Thymus (tissue), 14 donors: ENCODE measurements at places on chromosomes 13 and 19.
A peak's percentile ranks its signal among the peaks of the same experiment; 100 is the strongest.

DNA sequence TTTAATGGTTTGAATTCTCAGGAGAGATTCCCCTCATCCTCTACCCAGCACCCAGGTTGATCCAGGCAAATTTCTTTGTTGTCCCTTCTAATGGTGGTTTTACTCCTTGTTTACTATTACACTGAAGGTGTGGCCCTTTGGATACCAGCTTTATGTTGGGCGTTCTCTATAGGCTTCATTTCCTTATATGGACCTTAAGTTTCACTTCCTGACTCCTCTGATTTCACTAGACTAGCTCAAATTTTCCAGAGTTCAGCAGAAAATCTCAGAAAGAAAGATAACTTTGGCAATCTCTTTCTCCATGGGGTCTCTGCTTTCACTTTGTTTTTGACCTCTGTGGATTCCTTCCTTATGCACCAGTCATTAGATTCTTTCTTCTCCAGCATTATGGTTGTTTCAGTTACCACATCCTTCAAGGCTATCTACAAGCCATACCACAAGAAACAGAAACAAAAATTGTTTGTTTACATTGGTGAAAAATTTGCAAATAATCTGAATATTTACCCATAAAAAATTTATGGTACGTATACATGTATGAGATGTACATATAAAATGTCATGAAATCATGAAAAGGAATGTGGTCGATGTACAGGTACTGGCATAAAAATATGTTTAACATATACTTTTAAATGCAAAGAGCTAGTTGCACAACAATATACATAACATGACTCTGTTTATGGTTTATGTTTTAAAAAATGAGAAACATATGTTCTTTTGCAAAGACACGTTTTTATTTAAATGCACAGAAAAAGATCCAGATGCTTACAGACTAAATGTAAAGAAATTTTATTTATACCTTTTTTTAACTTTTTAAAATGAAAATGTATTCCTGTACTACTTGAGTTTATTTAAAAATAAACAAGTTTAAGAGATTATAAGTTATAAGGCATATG lies 212.6 kb downstream of the LACC1 start:
- no peak for DNase-seq
- H3K4me1 ChIP-seq, result no peaks in the 10 kb centered on the region
- no peak overlapping the region for H3K4me3 ChIP-seq
- H3K27ac ChIP-seq, result no peak overlapping the region
- no peaks in the 10 kb centered on the region for H3K36me3 ChIP-seq
- H3K27me3 ChIP-seq, result no peaks in the 10 kb centered on the region

DNA sequence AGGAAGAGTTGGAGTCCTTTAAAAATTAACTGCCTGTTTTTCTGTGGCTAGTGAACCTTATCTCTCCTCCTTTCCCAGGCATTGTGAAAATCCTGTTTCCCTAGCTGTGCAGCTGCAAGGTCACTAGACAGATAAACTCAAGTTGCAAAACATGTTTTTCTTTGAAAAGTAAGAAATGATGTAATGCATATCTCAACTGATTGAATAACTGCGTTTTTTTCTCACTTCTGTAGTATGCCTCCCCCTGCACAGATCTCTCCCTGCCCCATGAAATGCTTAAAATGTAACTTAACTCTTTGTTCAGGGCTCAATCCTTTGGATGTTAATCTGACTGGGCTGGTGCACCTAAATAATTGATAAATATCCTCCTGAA lies 27.7 kb upstream of the CYSLTR2 start:
- H3K27me3 ChIP-seq, result no peaks in the 10 kb centered on the region
- no peak for DNase-seq
- H3K36me3 ChIP-seq, result no peaks in the 10 kb centered on the region
- H3K4me1 ChIP-seq, result no peaks in the 10 kb centered on the region

- H3K36me3 ChIP-seq, result no peaks in the 10 kb centered on the region
- H3K4me3 ChIP-seq, result peak overlapping the region; percentile 69
- peak overlapping the region; percentile 88 for H3K27ac ChIP-seq
- peaks cover 13% of the 10 kb centered on the region for H3K4me1 ChIP-seq
These were observed 1.0 kb upstream of the ETFB start for GRCh38 chr19:51367255-51367564.

GRCh38 chr13:76004416-76004815 lies 368.3 kb downstream of the LMO7 start:
- H3K36me3 ChIP-seq, result no peaks in the 10 kb centered on the region
- H3K27ac ChIP-seq, result no peak overlapping the region
- DNase-seq, result no peak
- no peaks in the 10 kb centered on the region for H3K4me1 ChIP-seq
- H3K4me3 ChIP-seq, result no peak overlapping the region

DNA sequence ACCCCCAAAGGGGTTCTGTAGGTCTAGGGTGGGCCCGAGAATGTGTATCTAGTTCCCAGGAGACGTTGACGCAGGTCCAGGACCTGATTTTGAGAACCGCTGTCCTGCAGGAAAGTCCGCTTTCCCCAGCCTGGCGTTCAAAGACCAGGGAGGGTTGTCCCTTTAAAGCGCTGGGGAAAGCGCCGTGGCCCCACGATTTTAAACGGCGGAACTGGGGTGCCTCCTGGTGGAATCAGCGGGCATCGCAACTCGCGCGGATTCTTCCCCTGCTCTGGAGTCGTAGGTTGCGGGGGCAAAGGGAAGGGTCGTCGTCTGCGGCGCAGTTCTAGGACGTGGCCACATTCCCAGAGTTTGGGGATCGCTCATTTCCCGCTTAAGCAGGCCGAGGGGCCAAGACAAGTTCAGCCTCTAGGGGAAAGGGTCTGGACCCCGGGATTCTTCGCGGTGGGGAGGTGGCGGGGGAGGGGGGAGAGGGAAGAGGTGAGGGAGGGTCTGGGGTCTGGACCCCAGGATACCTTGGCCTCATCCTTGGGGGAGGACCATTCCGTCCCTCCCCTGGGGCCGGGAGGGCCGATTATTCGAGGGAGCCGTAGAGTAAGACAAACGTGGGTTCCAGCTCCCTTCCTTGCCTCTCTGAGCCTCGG lies 7.7 kb downstream of the PNMA8B start:
- no peaks in the 10 kb centered on the region for H3K4me1 ChIP-seq
- no peak overlapping the region for H3K4me3 ChIP-seq
- DNase-seq, result peak; percentile 72
- H3K27ac ChIP-seq, result no peak overlapping the region

DNA sequence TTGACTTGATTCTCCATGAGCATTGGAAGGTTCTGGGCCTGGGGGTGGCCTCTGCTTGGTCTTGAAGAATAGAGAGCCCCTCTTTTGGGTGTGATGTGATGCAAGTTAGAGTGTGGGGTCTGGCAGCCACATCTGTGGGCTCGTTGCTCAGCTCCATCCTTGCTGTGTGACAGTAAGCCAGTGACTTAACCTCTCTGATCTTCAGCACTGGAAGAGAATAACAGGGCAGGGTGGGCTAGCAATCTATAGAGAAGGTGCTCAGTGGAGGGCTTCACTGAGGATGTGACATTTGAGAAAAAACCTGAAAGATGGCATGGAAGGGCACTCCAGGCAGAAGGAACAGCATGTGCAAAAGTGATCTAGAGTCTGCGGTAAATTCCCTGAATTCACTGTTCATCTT lies 28.2 kb downstream of the CELF5 start:
- H3K27ac ChIP-seq, result no peak overlapping the region
- no peaks in the 10 kb centered on the region for H3K4me1 ChIP-seq
- no peaks in the 10 kb centered on the region for H3K36me3 ChIP-seq
- H3K27me3 ChIP-seq, result no peaks in the 10 kb centered on the region
- no peak overlapping the region for H3K4me3 ChIP-seq

DNA sequence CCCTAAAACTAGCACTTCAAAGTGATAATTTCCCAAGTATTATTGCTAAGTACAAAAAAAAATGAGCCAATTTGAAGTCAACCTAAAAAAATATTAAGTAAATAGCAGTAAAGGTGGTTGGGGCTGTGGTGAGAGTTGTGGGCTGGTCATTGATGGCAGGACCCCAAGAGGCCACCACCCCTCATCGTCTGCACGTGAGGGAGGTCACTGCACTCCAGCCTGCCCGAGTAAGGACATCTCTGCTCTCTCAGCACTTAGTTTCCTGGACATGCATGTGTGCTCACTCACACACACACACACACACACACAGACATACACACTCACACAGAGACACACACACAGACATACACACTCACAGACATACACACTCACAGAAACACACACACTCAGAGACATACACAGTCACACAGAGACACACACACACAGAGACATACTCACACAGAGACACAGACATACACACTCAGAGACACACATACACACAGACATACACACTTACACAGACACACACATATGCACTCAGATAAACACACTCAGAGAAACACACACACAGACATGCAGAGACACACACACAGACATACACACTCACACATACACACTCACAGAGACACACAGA lies 127.2 kb upstream of the SOX1 start:
- no peaks in the 10 kb centered on the region for H3K4me1 ChIP-seq
- no peak overlapping the region for H3K4me3 ChIP-seq
- H3K27ac ChIP-seq, result no peak overlapping the region
- H3K36me3 ChIP-seq, result no peaks in the 10 kb centered on the region
- no peak for DNase-seq

- H3K27ac ChIP-seq, result no peak overlapping the region
- no peaks in the 10 kb centered on the region for H3K4me1 ChIP-seq
- DNase-seq, result no peak
These were observed 34.6 kb downstream of the CYP4F2 start for GRCh38 chr19:15863272-15863671.

GRCh38 chr13:35475212-35475959 lies 1.1 kb downstream of the MAB21L1 start:
- H3K27me3 ChIP-seq, result peaks cover 99% of the 10 kb centered on the region
- H3K4me3 ChIP-seq, result peak overlapping the region; percentile 44
- no peaks in the 10 kb centered on the region for H3K36me3 ChIP-seq
- no peak for DNase-seq

GRCh38 chr19:48568345-48568886 lies 16.4 kb downstream of the SULT2B1 start:
- no peak overlapping the region for H3K27ac ChIP-seq
- H3K27me3 ChIP-seq, result peaks cover 3% of the 10 kb centered on the region
- no peak for DNase-seq
- H3K4me1 ChIP-seq, result no peaks in the 10 kb centered on the region
- no peaks in the 10 kb centered on the region for H3K36me3 ChIP-seq

GRCh38 chr19:36564391-36564790 lies 8.7 kb downstream of the ZNF529 start:
- H3K27ac ChIP-seq, result no peak overlapping the region
- no peaks in the 10 kb centered on the region for H3K27me3 ChIP-seq
- no peak for DNase-seq
- peaks cover 23% of the 10 kb centered on the region for H3K36me3 ChIP-seq
- no peaks in the 10 kb centered on the region for H3K4me1 ChIP-seq
- H3K4me3 ChIP-seq, result no peak overlapping the region

GRCh38 chr13:50650592-50651504 lies 192.6 kb downstream of the DLEU7 start:
- H3K4me1 ChIP-seq, result peaks cover 36% of the 10 kb centered on the region
- no peaks in the 10 kb centered on the region for H3K36me3 ChIP-seq
- no peaks in the 10 kb centered on the region for H3K27me3 ChIP-seq
- peak; percentile 55 for DNase-seq
- H3K4me3 ChIP-seq, result no peak overlapping the region

GRCh38 chr19:38792250-38793111 lies 3.5 kb downstream of the LGALS7B start:
- H3K27ac ChIP-seq, result peak overlapping the region; percentile 68
- H3K36me3 ChIP-seq, result no peaks in the 10 kb centered on the region
- H3K4me1 ChIP-seq, result peaks cover 6% of the 10 kb centered on the region
- peak overlapping the region; percentile 21 for H3K4me3 ChIP-seq

- H3K27me3 ChIP-seq, result no peaks in the 10 kb centered on the region
- H3K36me3 ChIP-seq, result peaks cover 23% of the 10 kb centered on the region
- H3K4me1 ChIP-seq, result peaks cover 67% of the 10 kb centered on the region
- H3K27ac ChIP-seq, result peak overlapping the region; percentile 4
- H3K4me3 ChIP-seq, result peak overlapping the region; percentile 69
These were observed 8.1 kb downstream of the ISYNA1 start for GRCh38 chr19:18429717-18430416.

DNA sequence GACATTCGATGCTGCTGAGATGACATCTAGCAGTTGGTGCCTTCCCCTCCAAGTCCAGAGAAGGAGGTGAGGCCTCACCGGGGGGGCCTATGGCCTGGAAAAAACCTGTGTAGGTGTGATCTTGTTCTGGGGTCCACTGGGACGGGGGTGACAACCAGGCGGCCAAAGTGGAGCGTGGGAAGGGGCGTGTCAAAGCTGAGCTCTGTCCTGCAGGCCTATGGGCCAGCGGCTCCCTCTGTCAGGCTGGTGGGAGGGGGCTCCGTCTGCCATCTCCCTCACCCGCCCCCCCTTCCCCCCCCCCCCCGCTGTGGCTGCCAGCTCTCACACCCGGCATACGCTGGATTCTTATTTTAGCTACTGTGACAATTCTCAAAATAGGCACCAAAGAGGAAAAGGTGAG lies 56.7 kb upstream of the UQCRFS1 start:
- no peak overlapping the region for H3K27ac ChIP-seq
- no peaks in the 10 kb centered on the region for H3K27me3 ChIP-seq
- H3K4me1 ChIP-seq, result no peaks in the 10 kb centered on the region
- no peak overlapping the region for H3K4me3 ChIP-seq

DNA sequence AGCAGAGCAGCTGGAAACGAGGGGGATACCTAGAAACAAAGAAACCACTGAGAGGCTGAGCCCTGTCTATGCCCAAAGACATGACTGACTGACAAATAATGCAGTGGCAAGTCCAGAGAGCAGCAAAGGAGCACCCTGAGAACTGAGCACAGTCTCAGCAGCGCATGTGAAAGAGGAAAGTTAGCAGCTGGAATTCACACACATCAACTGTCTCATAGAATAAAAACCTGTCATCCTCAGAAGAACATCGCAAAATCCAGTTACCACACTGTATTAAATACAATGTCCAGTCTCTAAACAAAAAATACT lies 24.1 kb upstream of the DLEU7 start:
- no peaks in the 10 kb centered on the region for H3K27me3 ChIP-seq
- H3K36me3 ChIP-seq, result no peaks in the 10 kb centered on the region
- peak overlapping the region; percentile 83 for H3K27ac ChIP-seq
- peak; percentile 60 for DNase-seq
- no peak overlapping the region for H3K4me3 ChIP-seq
- H3K4me1 ChIP-seq, result peaks cover 33% of the 10 kb centered on the region

DNA sequence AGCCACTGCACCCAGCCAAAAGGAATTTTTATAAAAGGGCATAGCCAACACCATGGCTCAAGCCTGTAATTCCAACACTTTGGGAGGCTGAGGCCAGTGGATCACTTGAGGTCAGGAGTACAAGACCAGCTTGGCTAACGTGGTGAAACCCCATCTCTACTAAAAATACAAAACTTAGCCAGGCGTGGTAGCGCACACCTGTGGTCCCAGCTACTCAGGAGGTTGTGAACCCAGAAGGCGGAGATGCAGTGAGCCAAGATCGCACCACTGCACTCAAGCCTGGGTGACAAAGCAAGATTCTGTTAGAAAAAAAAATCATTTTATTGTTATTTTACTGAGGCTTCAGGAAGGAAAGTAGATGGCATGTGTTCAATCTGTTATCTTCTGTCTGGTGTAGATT lies 31.3 kb upstream of the FOXO1 start:
- H3K4me3 ChIP-seq, result no peak overlapping the region
- no peak for DNase-seq
- no peaks in the 10 kb centered on the region for H3K27me3 ChIP-seq
- no peak overlapping the region for H3K27ac ChIP-seq
- H3K36me3 ChIP-seq, result no peaks in the 10 kb centered on the region
